ENCODE measurements at places on chromosomes 3 and 15. TPM values are rescaled to one million over a fixed set of nuclear protein-coding genes. Genes with fewer than 3 reads are reported as not detected.

The NRROS gene
- total RNA-seq, result 2.5 TPM

DNA sequence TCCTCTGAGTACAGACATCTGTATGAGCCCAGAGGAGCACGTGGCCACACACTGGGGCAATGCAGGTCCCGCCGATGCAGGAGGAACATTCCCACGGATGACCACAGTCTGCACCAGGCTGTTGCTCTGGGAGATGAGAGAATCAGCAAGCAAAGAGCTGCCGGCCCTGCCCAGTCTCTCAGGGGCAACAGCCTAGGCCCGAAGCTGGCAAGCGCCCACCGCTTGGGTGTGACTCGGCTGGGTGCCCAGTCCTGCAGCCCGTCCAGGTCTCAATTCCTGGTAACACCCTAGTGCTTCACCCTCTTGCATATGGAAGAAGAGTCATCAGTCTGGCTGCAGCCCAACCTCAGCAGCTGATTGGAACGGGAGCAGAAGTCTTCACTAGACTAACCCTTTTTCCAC lies 153.7 kb upstream of the HES1 start:
- DNase-seq, result peak; percentile 81

- DNase-seq, result no peak
Observed at GRCh38 chr3:150736316-150736719, 26.7 kb downstream of the SIAH2 start.

DNA sequence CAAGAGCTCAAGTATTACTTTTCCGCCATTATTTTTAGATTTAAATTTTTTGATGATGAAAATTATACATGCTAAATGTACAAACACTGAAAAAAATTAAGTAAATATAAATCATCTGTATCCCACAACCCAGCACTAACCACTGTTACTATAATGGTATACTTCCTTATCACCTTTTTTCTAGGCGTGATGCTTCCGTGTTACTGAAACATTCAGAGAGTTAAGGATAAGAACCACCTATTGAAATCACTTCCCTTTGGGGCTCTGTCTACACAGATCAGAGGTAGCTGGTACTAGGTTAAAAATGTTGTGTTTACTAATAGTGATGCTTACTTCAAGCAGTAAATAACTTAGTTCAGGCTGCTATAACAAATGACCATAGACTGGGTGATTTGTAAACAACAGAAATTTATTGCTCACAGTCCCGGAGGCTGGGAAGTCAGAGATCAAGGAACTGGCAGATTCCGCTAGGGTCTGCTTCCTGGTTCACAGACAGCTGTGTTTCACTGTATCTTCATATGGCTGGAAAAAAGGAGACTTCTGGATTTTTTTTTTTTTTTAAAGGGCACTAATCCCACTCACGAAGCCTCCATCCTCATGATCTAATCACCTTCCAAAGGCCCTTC lies 6.4 kb downstream of the SNX4 start:
- DNase-seq, result no peak

GRCh38 chr3:10762116-10762515 lies 53.9 kb upstream of the SLC6A11 start:
- no peak for DNase-seq

DNA sequence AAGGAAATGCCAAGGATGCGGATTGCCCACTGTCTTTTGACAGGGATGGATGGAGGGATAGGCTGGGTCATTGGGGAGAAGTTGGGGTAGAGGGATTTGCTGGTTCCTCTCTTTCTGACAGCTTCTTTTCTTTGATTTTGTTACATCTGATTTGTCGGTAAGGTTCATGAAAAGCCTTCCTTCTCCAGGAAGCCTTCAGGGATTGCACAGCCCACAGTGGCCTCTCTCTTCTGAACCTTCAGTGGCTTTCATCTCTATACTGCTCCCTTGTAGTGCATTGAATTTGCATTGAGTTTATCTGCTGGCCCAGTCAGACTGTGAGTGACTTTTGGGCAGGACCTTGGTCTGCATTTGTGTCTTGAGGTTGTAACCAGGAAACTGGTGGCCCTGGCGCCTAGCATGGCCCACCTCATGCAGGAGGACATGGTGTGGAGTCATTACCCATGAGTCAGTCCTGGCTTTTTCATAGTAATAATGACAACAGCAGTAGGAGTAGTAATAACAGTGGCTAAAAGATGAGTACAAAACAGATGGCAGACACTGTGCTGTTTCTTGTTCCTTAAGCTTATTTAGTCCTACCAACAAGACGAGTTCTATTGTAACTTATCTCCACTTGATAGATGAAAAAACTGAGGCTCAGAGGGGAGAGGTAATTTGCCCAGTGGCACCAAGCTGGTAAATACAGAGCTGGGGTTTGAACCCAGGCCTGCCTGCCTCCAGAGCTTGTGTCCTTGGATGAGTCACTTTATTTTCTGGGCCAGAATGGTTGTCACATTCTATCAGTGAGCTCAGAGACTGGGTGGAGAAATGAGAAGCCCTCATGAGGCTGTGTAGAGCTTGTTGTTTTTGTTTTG lies 28.4 kb downstream of the SMAD6 start:
- DNase-seq, result peak; percentile 64

All from Daoy (cell line).